Hepatocyte (in vitro differentiated cells): ENCODE measurements at places on chromosomes 5 and 9. TPM values are rescaled to one million over a fixed set of nuclear protein-coding genes. Genes with fewer than 3 reads are reported as not detected.
A peak's percentile ranks its signal among the peaks of the same experiment; 100 is the strongest.

- H3K27ac ChIP-seq, result no peak overlapping the region
- H3K4me3 ChIP-seq, result no peak overlapping the region
Observed at GRCh38 chr5:170741801-170742200, 41.7 kb upstream of the GABRP start.

DNA sequence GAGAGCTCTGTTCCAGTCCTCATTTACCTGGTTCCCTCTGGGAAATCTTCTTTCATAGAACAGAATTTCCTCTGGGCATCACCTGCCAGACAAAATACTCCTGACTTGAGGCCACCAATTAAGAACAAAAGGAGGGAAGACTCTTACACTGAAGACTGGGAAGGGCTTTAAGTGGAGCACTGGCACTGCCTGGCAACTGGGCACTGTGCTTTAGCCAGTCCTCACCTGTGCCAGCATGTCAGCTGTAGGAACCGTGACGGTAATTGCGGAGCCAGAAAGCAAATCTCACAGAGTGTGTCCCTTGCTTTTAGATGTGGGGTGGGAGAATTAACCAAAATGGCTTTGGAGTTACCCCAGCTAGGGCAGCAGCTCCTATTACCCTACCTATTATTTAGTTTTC lies 40.6 kb downstream of the FAM219A start:
- H3K36me3 ChIP-seq, result no peaks in the 10 kb centered on the region
- H3K27me3 ChIP-seq, result no peaks in the 10 kb centered on the region

GRCh38 chr5:6541256-6542013 lies 91.4 kb downstream of the NSUN2 start:
- H3K36me3 ChIP-seq, result no peaks in the 10 kb centered on the region
- H3K27me3 ChIP-seq, result no peaks in the 10 kb centered on the region
- no peak for DNase-seq
- no peak overlapping the region for H3K27ac ChIP-seq
- H3K4me1 ChIP-seq, result no peaks in the 10 kb centered on the region
- no peak overlapping the region for H3K4me3 ChIP-seq

- no peaks in the 10 kb centered on the region for H3K36me3 ChIP-seq
- peak; percentile 40 for DNase-seq
- no peaks in the 10 kb centered on the region for H3K27me3 ChIP-seq
- no peak overlapping the region for H3K27ac ChIP-seq
- no peak overlapping the region for H3K4me3 ChIP-seq
- peaks cover 3% of the 10 kb centered on the region for H3K4me1 ChIP-seq
Observed at GRCh38 chr5:9622971-9623421, 7.2 kb downstream of the TAS2R1 start.

- no peak overlapping the region for H3K4me3 ChIP-seq
- H3K27me3 ChIP-seq, result no peaks in the 10 kb centered on the region
- H3K4me1 ChIP-seq, result no peaks in the 10 kb centered on the region
- no peak overlapping the region for H3K27ac ChIP-seq
- no peak for DNase-seq
Observed at GRCh38 chr9:26057050-26057449, 378.8 kb upstream of the TUSC1 start.

SPARC gene
- 15,889 and 16,729 TPM in 2 replicates for polyA plus RNA-seq

NUTM2F gene
- polyA plus RNA-seq, result 0.29 and 0.89 TPM in 2 replicates

LCN15 gene
- polyA plus RNA-seq, result 0.85 and 1.4 TPM in 2 replicates

PCDHA6 gene
- polyA plus RNA-seq, result 0.27 and 0.38 TPM in 2 replicates

TAF11L13 gene
- not detected in 2 replicates for polyA plus RNA-seq

SMC5 gene
- polyA plus RNA-seq, result 14.5 and 14.9 TPM in 2 replicates
